ENCODE measurements at places on chromosomes 4 and X. TPM values are rescaled to one million over a fixed set of nuclear protein-coding genes. Genes with fewer than 3 reads are reported as not detected.

Gene PPP4R3C
- polyA plus RNA-seq = not detected

- no peak overlapping the region for H3K4me3 ChIP-seq
- H3K4me1 ChIP-seq = no peaks in the 10 kb centered on the region
- no peaks in the 10 kb centered on the region for H3K27me3 ChIP-seq
These were observed 222.1 kb upstream of the INTU start for GRCh38 chr4:127410644-127411043.

- no peak for DNase-seq
- H3K4me1 ChIP-seq = no peaks in the 10 kb centered on the region
- H3K36me3 ChIP-seq = no peaks in the 10 kb centered on the region
- H3K27ac ChIP-seq = no peak overlapping the region
These were observed 27.6 kb downstream of the INPP4B start for GRCh38 chr4:142818476-142818875.

DNA sequence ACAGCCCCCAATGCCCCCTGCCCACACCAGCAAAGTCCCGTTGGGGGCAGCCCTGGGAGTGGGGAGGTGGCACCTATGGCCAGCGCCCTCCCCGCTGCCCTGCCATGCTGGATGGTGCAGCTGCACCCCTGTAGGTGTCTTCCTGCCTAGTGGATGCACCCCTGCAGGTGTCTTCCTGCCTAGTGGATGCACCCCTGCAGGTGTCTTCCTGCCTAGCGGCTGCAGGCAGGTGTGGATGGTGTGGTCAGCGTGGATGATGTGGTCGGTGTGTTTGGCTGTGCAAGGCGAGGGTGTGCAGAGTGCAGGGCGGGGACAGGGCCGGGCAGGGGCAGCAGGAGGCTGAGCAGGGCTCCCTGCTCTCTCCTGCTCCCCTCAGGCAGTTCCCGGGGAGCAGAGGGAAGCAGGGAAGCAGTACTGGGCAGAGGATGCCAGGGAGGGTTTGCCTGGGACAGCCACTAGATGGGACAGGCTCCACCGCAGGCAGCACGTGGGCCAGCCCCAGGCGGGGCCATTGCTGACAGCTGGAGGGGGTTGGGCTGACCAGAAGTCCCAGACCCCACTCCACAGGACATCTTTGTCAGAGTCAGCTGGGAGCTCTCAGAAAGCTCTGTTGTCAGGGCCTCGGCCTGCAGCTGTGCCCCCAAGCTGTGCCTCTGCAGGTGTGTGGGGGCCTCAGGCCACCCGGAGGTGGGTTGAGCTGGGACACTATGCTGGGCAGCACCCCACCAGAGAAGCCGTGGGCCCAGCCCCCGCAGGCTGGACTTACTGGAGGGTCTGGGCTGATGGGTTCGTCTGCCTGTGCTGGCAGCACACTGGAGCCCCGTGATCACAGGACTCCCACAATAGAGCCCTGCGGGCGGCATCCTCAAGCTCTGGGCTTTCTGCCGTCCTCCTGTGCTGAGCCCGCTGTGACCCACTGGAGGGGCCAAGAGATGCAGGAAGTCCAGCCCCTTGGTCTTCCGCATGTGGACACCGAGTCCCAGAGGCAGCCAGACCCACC, 23.7 kb downstream of the DOK7 start:
- no peak for DNase-seq
- no peaks in the 10 kb centered on the region for H3K27me3 ChIP-seq
- H3K4me1 ChIP-seq = no peaks in the 10 kb centered on the region
- H3K4me3 ChIP-seq = no peak overlapping the region
- H3K27ac ChIP-seq = no peak overlapping the region

DNA sequence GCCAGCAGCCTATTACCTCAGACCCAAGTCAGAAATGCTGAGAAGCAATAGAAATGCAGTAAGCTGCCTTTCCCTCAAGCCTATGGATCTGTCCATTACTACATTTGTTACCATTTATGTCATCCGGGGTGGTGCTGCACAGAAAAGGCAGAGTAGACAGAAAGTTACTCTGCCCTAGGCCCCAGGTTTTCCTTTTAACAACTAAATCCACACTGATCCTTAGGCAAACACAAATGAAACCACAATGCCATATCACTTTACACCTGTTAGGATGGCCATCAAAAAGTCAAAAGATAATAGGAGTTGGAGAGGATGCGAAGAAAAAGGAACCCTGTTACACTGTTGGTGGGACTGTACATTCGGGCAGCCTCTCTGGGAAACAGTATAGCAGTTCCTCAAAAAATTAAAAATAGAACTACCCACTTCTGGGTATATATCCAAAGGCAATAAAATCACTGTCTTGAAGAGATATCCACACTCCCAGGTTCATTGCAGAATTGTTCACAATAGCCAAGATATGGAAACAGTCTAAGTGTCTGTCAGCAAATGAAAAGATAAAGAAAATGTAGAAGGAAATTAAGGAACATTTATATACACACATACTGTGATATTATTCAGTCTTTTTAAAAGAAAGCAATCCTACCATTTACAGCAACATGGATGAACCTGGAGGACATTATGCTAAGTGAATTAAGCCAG, 186.3 kb downstream of the NWD2 start:
- H3K36me3 ChIP-seq = no peaks in the 10 kb centered on the region
- no peak overlapping the region for H3K4me3 ChIP-seq
- no peaks in the 10 kb centered on the region for H3K27me3 ChIP-seq
- no peaks in the 10 kb centered on the region for H3K4me1 ChIP-seq
- no peak for DNase-seq
- H3K27ac ChIP-seq = no peak overlapping the region

Gene RIPPLY1
- 0.53 TPM for polyA plus RNA-seq

DNA sequence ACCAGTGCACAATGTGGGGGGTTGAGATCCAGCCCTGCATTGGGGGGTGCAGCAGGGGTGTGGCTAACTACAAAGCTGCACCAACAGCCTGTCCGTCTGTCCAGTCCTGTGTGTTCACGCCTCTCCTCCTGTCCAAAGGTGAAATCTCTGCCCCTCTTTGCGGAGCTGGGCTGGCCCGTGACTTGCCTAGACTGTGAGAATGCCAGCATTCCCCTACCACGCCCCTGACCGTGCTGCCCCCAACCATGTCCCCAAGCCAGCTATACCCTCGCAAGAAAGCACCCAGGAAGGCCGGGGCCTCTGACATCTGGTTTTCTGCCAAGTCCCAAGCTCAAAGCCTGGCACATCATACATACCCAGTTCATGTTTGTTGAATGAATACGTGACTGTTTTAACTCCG, 19.2 kb downstream of the ZFYVE28 start:
- H3K4me1 ChIP-seq = peaks cover 16% of the 10 kb centered on the region
- no peaks in the 10 kb centered on the region for H3K36me3 ChIP-seq
- no peak overlapping the region for H3K4me3 ChIP-seq
- no peak for DNase-seq
- no peaks in the 10 kb centered on the region for H3K27me3 ChIP-seq

Gene CCDC120
- polyA plus RNA-seq = 1.6 TPM

Gene SSX4B
- polyA plus RNA-seq = not detected

DNA sequence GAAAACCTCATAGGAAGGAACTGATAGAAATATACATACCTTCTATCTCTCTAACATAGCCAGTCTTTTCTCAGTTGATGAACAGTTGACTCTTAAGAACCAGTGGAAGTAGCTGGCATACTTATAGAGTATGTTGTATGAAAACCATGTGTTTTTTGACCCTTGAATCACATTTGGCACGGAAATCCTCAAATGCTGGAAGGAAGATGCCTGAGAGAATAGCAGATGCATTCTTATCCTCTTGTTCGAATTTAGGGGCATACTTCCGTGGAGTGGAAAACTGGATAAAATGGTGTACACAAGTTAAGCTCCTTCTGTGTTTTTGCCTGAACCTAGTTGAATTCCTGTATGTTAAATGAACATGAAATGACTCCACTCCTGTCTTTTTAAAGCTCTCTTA, 145.5 kb downstream of the PCDH7 start:
- no peaks in the 10 kb centered on the region for H3K4me1 ChIP-seq
- H3K27ac ChIP-seq = no peak overlapping the region
- DNase-seq = no peak
- H3K4me3 ChIP-seq = no peak overlapping the region
- no peaks in the 10 kb centered on the region for H3K36me3 ChIP-seq

- H3K27ac ChIP-seq = no peak overlapping the region
- no peaks in the 10 kb centered on the region for H3K36me3 ChIP-seq
- no peak overlapping the region for H3K4me3 ChIP-seq
- no peaks in the 10 kb centered on the region for H3K27me3 ChIP-seq
- DNase-seq = no peak
These were observed 134.2 kb downstream of the FANCB start for GRCh38 chrX:14738643-14739042.

DNA sequence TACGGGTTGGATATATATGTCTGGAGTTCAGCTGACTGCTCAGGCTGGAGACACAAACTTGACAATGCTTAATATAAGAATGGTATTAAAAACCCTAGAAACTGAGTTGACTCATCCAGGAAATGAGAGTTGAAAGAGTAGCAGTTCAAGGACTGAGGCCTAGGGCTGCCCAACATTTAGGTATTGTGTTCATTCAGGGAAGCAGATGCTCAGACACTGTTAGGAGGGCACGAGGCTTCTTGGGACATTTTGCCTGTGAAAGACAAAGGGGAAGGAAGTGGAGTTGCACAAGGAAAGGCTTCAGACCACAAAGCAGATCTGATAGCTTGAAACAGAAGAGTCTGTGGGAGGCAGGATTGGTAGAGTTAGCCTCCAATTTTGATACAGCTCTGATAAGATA, 52.0 kb upstream of the HS3ST1 start:
- peaks cover 13% of the 10 kb centered on the region for H3K4me1 ChIP-seq
- no peak for DNase-seq
- no peak overlapping the region for H3K27ac ChIP-seq
- H3K4me3 ChIP-seq = no peak overlapping the region
- H3K36me3 ChIP-seq = no peaks in the 10 kb centered on the region

Gene IQCM
- polyA plus RNA-seq = not detected

DNA sequence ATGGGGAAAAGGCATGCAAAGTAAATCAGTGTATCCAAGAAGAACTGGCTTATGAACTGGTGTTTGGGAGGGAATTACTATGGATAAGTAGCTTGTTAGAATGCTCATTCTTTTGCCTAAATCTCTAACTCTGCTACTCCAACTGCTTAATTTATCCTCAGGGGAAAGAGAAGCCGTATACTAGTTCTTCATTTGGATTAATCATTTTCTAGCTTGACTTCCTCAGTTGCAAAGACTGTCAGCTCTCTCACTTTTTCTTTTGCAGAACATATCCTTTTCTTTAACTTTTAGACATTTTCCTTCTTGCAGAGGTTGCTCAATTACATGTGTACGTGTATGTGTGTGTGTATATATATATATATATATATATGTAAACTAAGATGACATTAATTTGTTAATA, 21.9 kb downstream of the GPRIN3 start:
- no peaks in the 10 kb centered on the region for H3K36me3 ChIP-seq
- no peaks in the 10 kb centered on the region for H3K27me3 ChIP-seq
- H3K4me3 ChIP-seq = no peak overlapping the region

DNA sequence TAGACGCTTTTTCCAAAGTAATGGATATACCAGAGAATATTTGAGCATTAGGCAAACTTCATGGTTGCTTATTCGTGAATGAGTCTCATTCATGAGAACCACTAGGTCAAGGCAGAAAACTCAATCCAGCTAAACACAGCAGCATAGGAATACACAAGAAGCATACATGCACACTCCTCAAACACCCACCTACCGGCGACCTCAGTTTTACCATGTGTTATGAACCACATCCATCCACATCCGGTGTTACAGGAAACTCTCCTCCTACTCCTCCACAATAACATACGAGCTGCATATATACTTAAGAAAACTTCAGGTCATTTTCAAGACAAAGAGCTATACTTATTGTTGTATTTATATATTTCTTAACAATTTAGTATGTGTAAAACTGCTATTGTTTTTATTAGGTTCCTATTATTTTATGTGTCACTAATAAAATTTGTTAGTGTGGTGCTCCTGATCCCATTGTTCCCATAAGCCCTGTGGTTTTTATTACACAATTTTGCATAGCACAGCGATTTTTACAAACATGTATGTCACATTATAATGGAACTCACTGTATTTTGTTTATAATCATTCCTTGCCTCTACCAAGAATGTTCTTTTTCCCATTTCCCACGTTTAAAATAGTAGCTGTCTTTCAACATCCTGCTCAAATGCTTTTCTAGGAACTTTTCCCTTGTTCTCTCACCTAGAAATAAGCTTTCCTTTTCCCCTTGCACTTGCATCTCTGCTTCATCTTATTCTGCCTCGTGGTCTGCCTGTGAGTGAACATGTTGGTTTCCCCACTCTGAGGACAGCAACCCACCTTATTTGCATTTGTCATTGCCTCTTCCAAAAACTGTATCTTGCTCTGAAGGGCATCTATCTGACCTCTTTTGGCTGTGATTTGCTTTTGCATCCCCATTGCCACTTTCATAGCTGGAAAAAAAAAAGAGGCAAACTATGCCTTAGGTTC, 48.3 kb downstream of the STBD1 start:
- H3K4me3 ChIP-seq = no peak overlapping the region
- H3K27ac ChIP-seq = no peak overlapping the region
- no peaks in the 10 kb centered on the region for H3K27me3 ChIP-seq
- no peaks in the 10 kb centered on the region for H3K36me3 ChIP-seq
- no peaks in the 10 kb centered on the region for H3K4me1 ChIP-seq

DNA sequence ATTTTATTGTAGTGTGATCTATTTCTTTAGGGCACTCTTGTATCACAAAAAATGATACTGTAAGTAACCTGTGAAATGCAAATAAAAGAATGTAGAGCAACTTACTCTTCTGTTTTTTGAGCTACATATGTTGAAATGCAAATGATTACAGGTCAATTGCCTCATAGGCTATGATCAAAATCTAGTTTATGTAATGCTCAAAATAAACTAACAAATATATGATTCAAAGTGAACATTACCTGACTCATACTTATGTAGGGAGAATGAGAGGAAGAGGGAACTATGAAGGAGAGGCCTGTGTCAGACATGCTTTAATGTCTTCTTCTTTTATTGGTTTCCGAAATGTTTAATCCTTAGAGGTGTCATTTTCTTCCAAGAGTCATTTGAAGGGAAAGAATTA, 5.0 kb upstream of the RPS6KA3 start:
- H3K4me1 ChIP-seq = no peaks in the 10 kb centered on the region
- no peaks in the 10 kb centered on the region for H3K36me3 ChIP-seq
- H3K27ac ChIP-seq = no peak overlapping the region
- H3K27me3 ChIP-seq = no peaks in the 10 kb centered on the region

DNA sequence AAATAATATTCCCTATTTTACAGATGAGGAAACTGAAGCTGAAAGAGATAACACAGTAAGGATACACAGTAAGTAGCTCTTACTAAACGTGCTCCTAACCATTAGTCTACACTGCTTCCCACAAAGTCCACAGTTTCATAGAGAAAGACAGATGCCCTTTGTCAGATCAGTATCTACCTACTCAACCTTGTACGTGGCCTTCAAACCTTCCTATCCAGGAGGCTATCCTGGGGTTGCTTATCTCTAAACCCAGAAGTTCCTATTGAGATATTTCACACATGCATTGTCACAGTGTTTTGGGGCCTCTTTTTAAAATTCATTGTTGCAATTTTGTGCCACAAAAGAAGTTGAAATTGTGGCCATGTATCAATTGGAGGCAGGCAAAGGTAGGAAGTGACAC, 208.0 kb downstream of the ENOX2 start:
- H3K36me3 ChIP-seq = no peaks in the 10 kb centered on the region
- H3K27me3 ChIP-seq = no peaks in the 10 kb centered on the region
- no peak for DNase-seq
- H3K4me3 ChIP-seq = no peak overlapping the region

GRCh38 chr4:69589884-69590283, 49.6 kb downstream of the UGT2A2 start:
- no peaks in the 10 kb centered on the region for H3K36me3 ChIP-seq
- H3K27me3 ChIP-seq = no peaks in the 10 kb centered on the region
- no peak for DNase-seq
- H3K4me3 ChIP-seq = no peak overlapping the region

GRCh38 chr4:15010038-15010585, 7.8 kb downstream of the CPEB2 start:
- H3K27me3 ChIP-seq = no peaks in the 10 kb centered on the region
- H3K4me3 ChIP-seq = no peak overlapping the region
- H3K36me3 ChIP-seq = peaks cover 14% of the 10 kb centered on the region
- no peak overlapping the region for H3K27ac ChIP-seq
